ENCODE measurements at places on chromosomes 6 and 20. TPM values are rescaled to one million over a fixed set of nuclear protein-coding genes. Genes with fewer than 3 reads are reported as not detected.

The MAFB gene
- 0.16 TPM for total RNA-seq

The ADGRB3 gene
- not detected for total RNA-seq

The MYLK4 gene
- 0.12 TPM for total RNA-seq

The CPNE5 gene
- total RNA-seq = not detected

The PLA2G7 gene
- total RNA-seq = not detected

The GGTLC1 gene
- not detected for total RNA-seq

The RNF182 gene
- 5.1 TPM for total RNA-seq

The FRK gene
- total RNA-seq = 2.4 TPM

The PRRT1 gene
- 0.41 TPM for total RNA-seq

The RAB44 gene
- total RNA-seq = 0.03 TPM

The XKR7 gene
- not detected for total RNA-seq

The ARG1 gene
- total RNA-seq = not detected

The DYNLT2 gene
- total RNA-seq = 0.44 TPM

The SLC17A2 gene
- total RNA-seq = not detected

The NOX3 gene
- not detected for total RNA-seq

The DEFB124 gene
- total RNA-seq = not detected

The BTNL2 gene
- total RNA-seq = not detected

The PEDS1 gene
- total RNA-seq = 46.3 TPM

The RIMS1 gene
- not detected for total RNA-seq

The SAMD5 gene
- total RNA-seq = 0.48 TPM

The MDFI gene
- 0.46 TPM for total RNA-seq

The PRDM13 gene
- 0.84 TPM for total RNA-seq
